Left renal pelvis (tissue), 4 donors: ENCODE measurements at places on chromosomes 2 and 18.

GRCh38 chr2:180644709-180645108 is 335.7 kb upstream of the UBE2E3 start:
- DNase-seq: no peak

- DNase-seq: no peak
Measured at GRCh38 chr2:127637725-127638252, 8.2 kb upstream of the GPR17 start.

- DNase-seq: no peak
Measured at GRCh38 chr18:70004696-70005095, 57.0 kb upstream of the CD226 start.

DNA sequence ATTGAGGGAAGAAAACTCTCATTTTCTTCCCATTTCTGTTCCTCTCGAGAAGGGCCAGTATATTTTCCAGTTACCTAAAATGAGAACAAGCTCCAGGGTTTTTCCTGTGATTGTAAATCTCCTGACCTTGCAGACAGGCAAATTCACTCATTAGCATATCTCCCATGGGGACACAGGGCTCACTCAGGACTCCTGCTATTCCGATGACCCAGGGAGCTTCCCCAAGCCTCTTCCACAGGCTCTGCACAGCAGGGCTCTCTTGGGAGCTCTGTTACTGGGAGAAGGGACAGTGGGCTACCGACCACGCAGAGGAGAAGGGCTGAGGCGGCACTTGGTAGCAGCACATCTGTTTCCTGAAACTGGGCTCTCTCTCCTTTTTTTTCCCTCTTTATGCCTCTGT is 135.2 kb upstream of the CAPN13 start:
- DNase-seq: no peak

DNA sequence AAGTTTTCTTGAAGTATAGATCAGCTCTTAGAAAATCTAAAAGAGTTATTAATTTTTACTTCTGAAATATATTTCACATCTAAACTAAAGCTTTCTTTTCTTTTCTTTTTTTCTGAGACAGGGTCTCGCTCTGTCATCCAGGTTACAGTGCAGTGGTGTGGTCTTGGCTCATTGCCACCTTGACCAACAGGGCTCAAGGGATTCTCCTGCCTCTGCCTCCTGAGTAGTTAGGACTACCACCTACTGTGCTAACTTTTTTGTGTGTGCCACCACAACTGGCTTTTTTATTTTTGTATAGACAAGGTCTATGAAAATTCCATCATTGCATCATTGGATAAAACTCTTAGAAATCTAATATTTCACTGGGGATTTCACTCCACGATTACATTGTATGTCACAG is 10.0 kb upstream of the ALPG start:
- no peak for DNase-seq

DNA sequence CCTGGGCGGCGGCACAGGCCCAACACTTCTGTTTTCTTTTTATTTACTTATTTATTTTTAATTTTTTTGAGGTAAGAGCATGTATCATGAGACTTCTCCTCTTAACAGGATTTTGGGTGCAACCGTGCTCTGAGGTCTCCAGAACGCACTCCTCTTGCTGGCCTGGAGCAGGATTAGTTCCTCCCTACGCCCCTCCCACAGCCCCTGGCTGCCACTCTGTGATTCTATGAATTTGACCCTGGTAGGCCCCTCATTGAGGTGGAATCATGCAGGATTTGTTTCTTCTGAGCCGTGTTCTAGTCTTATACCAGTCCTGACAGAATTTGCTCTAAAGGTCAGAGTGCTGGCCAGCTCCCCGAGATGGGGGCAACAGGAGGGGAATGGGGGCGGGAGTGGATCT is 106.5 kb upstream of the HS6ST1 start:
- DNase-seq: no peak

DNA sequence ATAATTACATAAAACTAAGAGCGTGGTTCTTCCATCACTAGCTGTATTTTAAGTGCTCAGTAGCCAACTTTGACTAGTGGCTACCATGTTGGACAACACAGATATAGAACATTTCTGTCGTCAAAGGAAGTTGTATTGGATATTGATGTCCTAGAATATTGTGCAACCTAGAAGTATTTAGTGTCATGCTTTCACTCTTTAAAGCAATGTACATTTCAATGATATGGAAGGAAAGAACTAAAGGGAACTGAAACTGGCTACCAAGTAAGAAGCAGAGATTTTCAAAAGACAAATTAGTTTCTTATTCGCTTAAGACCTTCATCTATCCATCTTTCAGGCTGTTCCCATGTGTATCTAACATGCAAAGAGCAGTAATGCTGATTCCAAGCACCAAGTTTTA is 85.4 kb upstream of the EML6 start:
- DNase-seq: no peak
